Ecto neural progenitor cell (in vitro differentiated cells): ENCODE measurements at places on chromosomes 16 and 17.
A peak's percentile ranks its signal among the peaks of the same experiment; 100 is the strongest.

- DNase-seq, result no peak
Measured at GRCh38 chr17:56583772-56584171, 9.7 kb upstream of the NOG start.

GRCh38 chr16:57185446-57185944 is 344 bp downstream of the PSME3IP1 start:
- peak; percentile 61 for DNase-seq

GRCh38 chr17:36939802-36940312 is 2.6 kb downstream of the LHX1 start:
- DNase-seq, result no peak

- DNase-seq, result no peak
Measured at GRCh38 chr17:51035431-51035830, 85.2 kb downstream of the SPAG9 start.

GRCh38 chr17:70128727-70129238 is 40.5 kb upstream of the KCNJ2 start:
- no peak for DNase-seq

DNA sequence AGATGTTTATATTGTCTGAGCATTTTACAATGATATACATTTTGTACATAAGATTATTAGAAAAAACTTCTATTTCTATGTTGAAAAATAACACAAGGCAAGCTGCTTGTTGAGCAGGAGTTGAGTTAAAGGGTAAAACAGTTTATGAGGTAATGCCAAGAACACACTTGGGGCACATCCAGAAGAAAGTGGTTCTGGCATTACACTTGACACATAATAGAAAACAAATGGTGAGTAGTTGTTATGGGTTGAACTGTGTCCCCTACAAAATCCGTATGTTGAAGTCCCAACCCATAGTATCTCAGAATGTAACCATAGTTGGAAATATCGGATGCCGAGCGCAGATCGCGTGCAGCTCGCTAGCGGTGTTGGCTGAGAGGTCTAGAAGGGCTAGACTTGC is 354.3 kb upstream of the GOT2 start:
- DNase-seq, result no peak

DNA sequence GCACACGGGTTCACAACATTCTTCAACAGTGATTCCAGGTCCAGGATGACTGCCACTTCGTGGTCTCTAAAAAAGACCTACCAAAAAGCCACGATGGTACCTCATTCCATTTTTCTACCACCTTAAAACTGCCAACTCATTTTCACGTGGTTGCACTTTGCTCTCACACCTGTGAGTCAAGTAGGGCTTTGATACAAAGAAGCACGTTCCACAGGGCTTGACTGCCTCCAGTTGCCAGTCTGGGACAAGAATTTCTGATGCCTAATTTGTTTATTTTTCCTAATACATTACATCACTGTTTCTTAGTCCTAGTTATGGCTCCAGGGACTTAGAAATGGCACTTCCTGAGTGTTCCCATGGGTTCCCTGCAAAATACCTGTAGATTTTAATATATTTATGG is 911.6 kb upstream of the EEF2KMT start:
- DNase-seq, result no peak

DNA sequence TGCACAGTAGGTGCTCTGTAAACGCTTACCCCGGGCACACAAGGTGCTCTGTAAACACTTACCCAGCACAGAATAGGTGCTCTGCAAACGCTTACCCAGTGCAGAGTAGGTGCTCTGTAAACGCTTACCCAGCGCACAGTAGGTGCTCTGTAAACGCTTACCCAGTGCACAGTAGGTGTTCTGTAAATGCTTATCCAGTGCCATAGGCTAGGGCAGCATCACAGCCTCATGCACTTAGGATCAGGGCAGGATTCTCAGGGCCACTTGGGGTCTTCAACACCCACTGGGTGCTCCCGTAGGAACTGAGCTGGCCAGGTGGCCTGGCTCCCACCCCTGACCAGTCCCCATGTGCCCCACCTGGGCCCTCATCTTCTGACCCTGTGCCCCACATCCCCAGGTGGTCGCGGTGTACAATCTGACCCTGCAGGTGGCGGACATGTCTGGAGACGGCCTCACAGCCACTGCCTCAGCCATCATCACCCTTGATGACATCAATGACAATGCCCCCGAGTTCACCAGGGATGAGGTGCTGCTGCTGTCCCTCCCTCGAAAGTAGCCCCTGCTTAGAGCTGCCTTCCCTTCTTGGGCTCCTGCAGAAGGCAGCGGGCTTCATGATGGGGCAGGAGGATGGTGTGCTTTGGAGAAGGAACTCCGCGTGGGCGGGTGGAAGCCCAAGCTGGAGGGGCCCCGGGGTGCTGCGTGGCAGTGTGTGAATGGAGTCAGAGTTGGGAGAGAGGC is 13.1 kb downstream of the SLC22A31 start:
- DNase-seq, result peak; percentile 53

- DNase-seq, result no peak
Measured at GRCh38 chr17:82175951-82176350, 36.7 kb downstream of the CCDC57 start.

DNA sequence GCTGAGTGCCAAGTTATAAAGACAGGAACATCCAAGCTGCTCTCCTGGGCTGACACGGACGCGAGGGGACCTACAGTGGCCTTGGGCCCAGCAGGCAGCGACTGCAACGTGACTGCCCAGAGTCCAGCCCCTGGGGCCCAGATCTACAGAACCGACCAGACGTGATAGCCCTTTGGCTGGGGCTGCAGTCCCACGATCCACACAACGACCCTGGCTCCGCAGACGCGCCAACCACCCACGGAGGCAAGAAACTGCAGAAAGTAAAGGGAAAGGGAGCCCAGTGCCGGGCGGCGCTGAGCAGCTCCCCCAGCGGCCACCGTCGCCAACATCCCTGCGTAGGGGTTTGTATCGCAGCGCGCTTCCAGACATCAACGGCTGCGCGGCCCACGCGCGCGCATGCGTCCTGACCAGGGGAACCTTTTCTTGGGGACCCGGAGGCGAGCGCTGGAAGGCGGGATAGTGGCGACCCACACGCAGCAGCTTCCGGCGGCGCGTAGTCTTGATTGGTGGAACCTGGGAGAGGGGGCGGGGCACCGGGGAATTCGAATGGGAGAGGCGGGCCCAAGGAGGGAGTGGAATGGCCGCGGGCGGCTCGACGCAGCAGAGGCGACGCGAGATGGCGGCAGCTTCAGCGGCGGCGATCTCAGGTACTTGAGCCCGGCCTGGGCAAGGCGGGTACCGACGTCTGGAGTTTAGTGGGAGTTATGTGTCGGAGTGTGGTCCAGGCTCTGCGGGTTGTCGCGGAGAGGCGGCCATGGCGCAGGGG is at the start of gene KIF22:
Gene KIF22 (plus strand): TSS at position 569 of the 766 bp plus-strand sequence. CDS start 9 bp downstream, at position 578.
- DNase-seq, result peak; percentile 100

GRCh38 chr17:7844292-7845154 is 10.3 kb upstream of the TMEM88 start:
- DNase-seq, result peak; percentile 97
